Frontal cortex (tissue), 4 donors: ENCODE measurements at places on chromosomes 7 and 10. TPM values are rescaled to one million over a fixed set of nuclear protein-coding genes. Genes with fewer than 3 reads are reported as not detected.

LAMTOR4 gene
- total RNA-seq: 34.6 TPM

NEUROD6 gene
- total RNA-seq: 653 TPM

HTR7 gene
- total RNA-seq: 14.3 TPM

NEBL gene
- 64.0 TPM for total RNA-seq

PTPRN2 gene
- total RNA-seq: 52.2 TPM

SLC26A3 gene
- total RNA-seq: not detected

PNLIP gene
- not detected for total RNA-seq

CC2D2B gene
- total RNA-seq: 1.2 TPM

CNPY4 gene
- total RNA-seq: 17.1 TPM

DNAH11 gene
- total RNA-seq: 0.82 TPM

CDK1 gene
- 15.1 TPM for total RNA-seq

PPP1R3A gene
- not detected for total RNA-seq

RINT1 gene
- 19.6 TPM for total RNA-seq

LIPM gene
- total RNA-seq: not detected

GPR141 gene
- total RNA-seq: not detected

SLC26A5 gene
- not detected for total RNA-seq

EPHB4 gene
- total RNA-seq: 7.7 TPM

STEAP1B gene
- total RNA-seq: 2.4 TPM

GRID1 gene
- total RNA-seq: 12.6 TPM

LMOD2 gene
- not detected for total RNA-seq

SPDYE5 gene
- not detected for total RNA-seq

JCAD gene
- total RNA-seq: 10.2 TPM

ITGA8 gene
- 3.7 TPM for total RNA-seq

RARRES2 gene
- 6.9 TPM for total RNA-seq

SYNPO2L gene
- total RNA-seq: not detected

RAB19 gene
- not detected for total RNA-seq

NXPH1 gene
- total RNA-seq: 41.6 TPM

CCZ1 gene
- total RNA-seq: 156 TPM

NPFFR1 gene
- total RNA-seq: 1.2 TPM

TMEM176A gene
- 1.2 TPM for total RNA-seq

CHPF2 gene
- 18.3 TPM for total RNA-seq

CNNM2 gene
- 5.7 TPM for total RNA-seq

CDNF gene
- total RNA-seq: 0.82 TPM

ZNF853 gene
- total RNA-seq: 23.6 TPM

SLC26A4 gene
- total RNA-seq: 4.1 TPM

PAX2 gene
- not detected for total RNA-seq

GRID2IP gene
- total RNA-seq: 0.41 TPM

SPOCK2 gene
- total RNA-seq: 26.9 TPM

KCNMA1 gene
- 27.3 TPM for total RNA-seq

H2BK1 gene
- total RNA-seq: not detected

DPP6 gene
- 56.3 TPM for total RNA-seq

OR13A1 gene
- total RNA-seq: under 0.01 TPM

OR2F2 gene
- total RNA-seq: not detected

PODXL gene
- 9.4 TPM for total RNA-seq

VWDE gene
- 1.2 TPM for total RNA-seq

PIK3AP1 gene
- total RNA-seq: 4.5 TPM

CXCL12 gene
- 13.9 TPM for total RNA-seq

SPRN gene
- total RNA-seq: 6.1 TPM

CUZD1 gene
- 0.41 TPM for total RNA-seq
